ENCODE measurements at places on chromosomes 5 and 9.

GRCh38 chr9:94767331-94768072 is 41.0 kb downstream of the AOPEP start:
- no peak for DNase-seq

DNA sequence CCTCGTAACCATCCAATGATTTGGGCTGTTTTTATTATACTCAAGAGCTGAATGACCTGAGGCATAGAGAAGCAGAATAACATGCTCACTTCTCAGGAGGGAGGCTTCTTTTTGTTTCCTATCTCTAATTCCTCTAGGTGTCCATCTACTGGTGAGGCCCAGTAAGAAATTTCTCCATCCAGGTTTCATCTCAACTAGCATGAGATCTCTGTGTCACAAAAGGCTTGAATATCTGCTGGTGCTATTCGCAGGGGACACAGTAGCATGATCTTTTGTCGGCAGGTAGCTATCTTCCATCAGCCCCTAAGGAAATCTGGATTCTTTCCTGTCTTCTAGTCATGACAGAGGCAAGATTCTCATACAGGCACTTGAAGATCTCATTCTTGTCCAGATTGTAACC is 8.9 kb downstream of the IFNE start:
- no peak for DNase-seq

- DNase-seq, result no peak
Observed at GRCh38 chr9:91655215-91655614, 231.6 kb upstream of the NFIL3 start.

GRCh38 chr5:36366883-36367282 is 65.2 kb upstream of the RANBP3L start:
- no peak for DNase-seq

- DNase-seq, result no peak
Observed at GRCh38 chr5:30001826-30002225, 1191.7 kb upstream of the CDH6 start.

DNA sequence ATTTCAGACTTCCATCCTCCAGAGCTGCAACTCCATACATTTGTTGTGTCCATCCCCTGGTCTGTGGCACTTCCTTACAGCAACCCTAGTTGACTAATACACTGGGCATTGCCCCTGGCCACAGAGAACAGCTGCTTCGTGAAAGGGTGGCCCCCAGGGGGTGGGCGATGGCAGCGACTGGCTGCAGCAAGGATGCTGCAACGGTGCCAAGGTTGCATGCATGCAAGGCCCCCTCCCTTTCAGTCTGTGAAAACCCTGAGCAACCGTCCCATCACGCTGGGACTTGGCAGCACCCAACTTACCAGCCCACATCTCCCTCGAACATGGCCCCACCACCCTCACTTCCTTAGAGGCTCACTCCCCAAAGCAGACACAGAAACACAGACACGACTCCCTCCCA is 162.5 kb downstream of the MED10 start:
- no peak for DNase-seq

All from mucosa of gallbladder (tissue), 1 donor.